Fibroblast of the aortic adventitia (primary cell): ENCODE measurements at places on chromosomes 4 and X.

DNA sequence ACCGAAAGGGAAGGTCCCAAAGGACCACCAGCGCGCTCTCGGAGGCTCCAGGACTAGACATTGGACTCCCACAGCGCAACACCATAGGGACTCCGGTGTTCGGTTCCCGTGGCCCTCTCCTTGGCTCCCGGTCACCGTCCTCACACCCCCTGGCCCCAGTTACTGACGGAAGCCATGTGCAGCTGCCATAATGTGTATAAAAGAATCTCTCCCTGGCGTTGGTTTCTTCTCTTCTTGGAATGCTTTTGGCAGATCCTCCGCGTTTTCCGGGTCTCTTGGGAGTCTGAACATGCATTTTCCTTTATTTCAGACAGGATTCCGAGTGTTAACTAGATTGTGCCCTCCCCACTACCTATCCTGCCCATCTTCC is 69.8 kb downstream of the FBXO8 start:
- DNase-seq = peak; percentile 83

DNA sequence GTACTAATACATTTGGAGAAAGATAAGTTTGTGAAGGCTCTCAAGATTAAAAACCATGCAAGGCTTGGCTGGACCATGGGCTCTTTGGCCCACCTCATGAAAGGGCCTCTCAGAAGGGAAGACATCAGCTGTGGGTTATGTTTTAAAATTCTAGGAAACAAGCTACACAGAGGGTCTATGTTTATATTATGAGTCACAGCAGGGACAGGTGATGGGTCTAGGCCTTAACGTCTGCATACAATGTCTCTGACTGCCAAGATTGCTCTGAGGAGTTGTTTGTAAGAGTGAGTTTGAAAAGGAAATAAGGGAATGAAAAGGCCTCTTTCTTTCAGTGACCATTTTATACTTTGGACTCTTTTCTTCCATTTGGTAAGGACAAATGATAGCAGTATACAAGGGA is 77.0 kb upstream of the ARMCX2 start:
- no peak for DNase-seq

DNA sequence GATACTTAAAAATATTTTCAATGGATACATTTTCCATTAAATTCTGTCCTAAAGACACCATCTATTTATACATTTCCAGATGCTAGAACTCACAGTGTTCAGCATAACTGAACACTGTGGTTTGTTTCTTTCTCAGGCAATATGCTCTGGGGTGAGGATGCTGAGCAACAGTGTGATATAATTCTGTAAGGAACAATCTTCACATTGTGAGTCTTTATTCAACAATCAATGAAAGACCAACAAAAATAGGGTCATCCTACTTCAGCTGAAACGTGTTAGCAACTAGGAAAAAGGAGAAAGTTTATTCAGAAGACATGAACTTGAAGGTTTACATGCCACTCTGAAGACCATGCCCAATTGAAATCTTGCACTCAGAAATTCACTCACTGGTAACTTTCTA is 284.8 kb downstream of the UNC5C start:
- DNase-seq = no peak

- no peak for DNase-seq
Observed at GRCh38 chr4:148273501-148273986, 168.7 kb downstream of the NR3C2 start.

- no peak for DNase-seq
Observed at GRCh38 chr4:5276475-5277075, 225.3 kb downstream of the STK32B start.

- DNase-seq = peak; percentile 79
Observed at GRCh38 chr4:71184195-71184781, 154.5 kb upstream of the SLC4A4 start.

GRCh38 chr4:15587649-15588048 is 67.5 kb downstream of the FBXL5 start:
- DNase-seq = peak; percentile 23

- DNase-seq = peak; percentile 63
Observed at GRCh38 chr4:86939729-86940575, 5.1 kb downstream of the AFF1 start.

GRCh38 chr4:128916832-128917231 is 107.3 kb downstream of the JADE1 start:
- DNase-seq = no peak

DNA sequence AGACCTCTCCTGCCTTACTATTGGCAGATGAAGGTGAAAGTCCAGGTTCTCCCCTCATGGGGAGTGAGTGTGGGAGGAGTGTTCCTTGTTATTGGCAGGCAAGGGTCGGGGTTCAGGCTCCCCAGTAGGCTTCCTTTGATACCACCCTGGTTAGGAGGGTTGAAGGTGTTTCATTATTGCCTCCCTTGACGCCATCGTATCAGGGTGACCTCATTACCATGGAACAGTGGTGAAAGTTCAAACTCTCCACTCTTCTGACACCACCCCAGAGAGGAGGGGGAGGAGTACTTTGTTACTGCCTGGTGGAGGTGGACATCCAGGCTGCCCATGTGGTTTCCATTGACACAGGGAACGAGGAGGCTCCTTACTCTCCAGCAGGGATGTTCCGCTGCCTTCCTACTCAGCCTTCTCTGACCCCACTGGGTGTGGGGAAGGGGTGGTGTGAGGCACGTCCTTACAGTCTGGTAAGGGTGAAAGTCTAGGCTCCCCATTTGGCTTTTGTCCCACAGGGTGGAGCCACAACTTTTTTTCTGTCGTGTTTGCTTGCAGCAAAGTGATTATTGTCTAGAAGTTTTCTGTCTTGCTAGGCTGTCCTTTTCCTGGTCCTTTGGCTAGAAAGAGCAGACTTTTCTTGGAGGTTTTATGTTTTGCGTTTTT is 37.2 kb upstream of the USP9X start:
- no peak for DNase-seq

- no peak for DNase-seq
Observed at GRCh38 chr4:141731481-141731880, 95.1 kb downstream of the IL15 start.
